ENCODE measurements at places on chromosomes 11 and 22. TPM values are rescaled to one million over a fixed set of nuclear protein-coding genes. Genes with fewer than 3 reads are reported as not detected.

DNA sequence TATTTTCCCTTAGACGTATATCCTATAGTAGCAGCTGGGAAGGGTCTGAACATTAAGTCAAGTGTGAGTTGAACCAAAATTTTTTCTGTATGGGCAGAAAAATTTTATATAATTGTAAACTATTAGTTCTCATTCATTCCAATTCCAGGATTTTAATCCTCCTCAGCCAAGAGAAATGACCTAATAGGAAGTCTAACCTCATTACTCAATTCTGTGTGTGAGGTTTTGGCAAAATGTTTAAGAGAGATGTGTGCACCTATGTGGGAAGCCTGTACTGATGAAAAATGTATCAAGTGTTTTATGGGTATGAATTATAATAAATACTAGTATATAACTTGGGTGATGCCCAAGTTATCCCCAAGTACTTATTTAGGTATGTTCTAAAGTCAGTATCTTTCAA is 311.6 kb upstream of the PITPNB start:
- DNase-seq = no peak

DNA sequence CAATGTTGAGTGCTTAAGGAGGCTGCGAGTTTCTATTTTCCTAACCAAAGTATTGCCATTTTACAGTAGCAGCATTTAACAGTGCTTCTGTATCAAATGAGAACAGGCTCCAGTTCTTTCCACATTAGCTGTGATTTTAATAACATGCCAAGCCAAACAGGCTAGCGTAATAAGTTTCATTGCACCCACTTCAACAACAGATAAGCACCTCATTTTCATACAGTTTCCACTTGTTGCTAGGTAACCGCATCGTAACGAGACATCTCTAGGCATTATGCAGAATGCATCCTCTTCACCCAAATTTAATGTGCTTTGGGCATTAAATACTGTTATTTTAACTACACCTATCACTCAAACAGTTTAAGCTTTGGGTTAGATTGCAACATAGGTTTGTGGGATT is 79.0 kb downstream of the CADM1 start:
- no peak for DNase-seq

CARNS1 gene
- total RNA-seq = 1.6 TPM

PRODH gene
- total RNA-seq = 0.33 TPM

- no peak for DNase-seq
Measured at GRCh38 chr11:6587360-6587953, 16.0 kb downstream of the RRP8 start.

DNA sequence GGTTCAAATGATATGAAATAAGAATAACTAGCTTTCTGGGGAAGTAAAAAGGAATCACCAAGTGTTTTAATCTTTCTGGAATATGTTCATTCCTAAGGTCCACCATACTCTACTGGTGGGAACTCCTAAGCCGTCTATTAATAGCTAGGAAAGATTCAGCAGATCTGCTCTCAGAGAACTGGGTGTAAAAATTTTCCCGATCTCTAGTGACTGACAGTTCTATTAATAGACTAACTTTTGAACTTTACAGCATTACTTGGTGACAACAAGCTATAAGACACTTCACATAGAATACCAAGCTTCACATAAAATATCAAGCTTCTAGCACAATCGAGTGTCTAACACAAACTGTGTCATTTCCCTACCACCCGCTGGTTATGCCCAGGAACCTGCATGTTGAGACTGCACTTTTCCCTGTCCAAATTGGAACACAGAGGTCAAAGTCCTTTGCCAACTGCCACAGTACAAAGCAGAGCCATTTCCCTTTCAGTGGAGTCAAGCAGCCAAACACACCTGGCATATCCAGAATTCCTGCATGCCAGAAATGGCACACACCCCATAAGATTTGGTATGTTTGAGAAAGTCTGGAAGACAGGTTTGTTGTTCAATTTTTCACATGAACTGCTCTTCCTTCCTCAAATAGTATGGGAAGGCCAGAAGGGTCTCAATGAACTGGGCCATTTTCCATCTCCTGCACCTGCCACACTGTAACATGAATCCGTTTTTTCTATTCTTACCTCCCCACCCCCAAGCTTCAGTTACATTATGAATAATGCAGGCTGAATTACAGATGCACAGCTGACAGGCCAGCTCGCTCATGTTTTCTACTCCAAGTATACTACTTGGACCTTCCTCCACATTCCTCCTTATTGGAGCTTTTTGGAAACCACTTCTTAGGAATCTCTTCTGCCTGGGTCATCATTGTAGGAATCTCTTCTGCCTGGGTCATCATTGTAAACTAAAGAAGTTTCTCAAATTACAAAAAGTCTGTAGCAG is 3.7 kb downstream of the OSBP start:
- DNase-seq = no peak

DNA sequence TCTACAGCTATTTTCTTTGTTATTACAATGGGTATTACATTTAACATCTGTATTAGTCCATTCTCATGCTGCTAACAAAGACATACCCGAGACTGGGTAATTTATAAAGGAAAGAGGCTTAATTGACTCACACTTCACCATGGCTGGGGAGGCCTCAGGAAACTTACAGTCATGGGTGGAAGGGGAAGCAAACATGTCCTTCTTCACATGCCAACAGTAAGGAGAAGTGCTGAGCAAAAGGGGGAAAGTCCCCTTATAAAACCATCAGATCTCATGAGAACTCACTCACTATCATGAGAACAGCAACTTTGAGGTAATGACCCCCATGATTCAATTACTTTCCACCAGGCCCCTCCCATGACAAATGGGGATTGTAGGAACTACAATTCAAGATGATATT is 16.5 kb upstream of the KMT5B start:
- no peak for DNase-seq

DNA sequence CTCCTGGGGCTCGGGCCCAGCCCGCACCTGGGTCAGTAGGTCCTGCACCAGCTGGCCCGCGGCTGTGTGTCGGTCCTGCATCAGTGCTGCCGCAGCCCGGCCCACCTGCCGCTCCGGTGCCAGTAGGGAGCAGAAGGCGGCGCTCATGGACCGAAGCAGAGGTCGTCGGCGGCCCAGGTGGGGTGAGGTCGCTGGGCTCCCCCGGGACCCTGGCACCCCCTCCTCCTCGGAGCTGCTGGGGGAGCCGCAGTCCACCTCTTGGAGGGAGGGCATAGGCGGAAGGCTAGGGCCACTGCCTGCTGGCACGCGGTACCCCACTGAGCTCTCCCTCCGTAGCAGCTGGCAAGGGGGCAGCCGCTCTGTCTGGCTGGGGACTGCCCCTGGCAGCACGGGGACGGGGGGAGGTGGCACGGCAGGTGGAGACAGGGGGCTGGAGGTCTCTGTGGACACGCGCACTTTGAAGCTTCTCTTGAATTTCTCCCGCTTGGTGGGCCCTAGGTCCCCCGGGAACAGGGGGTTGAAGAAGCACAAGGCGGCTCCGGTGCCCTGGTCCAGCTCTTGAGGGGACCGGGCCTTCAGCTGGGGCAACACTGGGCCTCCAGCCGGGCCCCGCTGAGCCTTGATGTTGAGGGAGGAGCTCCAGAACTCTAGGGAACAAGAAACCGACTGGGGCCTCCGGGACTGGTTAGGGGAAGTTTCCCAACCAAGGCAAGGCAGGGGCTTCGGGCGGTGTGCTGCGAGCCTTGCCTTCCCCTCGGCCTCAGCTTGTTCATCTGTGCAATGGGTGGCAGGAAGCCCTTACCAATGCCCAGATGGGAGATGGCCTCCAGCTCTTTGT is 1.4 kb downstream of the RIN1 start:
- peak; percentile 80 for DNase-seq

GRCh38 chr11:34680918-34681586 is 60.2 kb downstream of the EHF start:
- DNase-seq = no peak

CEND1 gene
- not detected for total RNA-seq

MISFA gene
- total RNA-seq = 1.4 TPM

- no peak for DNase-seq
Measured at GRCh38 chr22:17984114-17984513, 40.2 kb downstream of the MICAL3 start.

GRCh38 chr11:103683576-103683975 is 352.9 kb upstream of the DDI1 start:
- no peak for DNase-seq

MFNG gene
- 23.0 TPM for total RNA-seq

DNA sequence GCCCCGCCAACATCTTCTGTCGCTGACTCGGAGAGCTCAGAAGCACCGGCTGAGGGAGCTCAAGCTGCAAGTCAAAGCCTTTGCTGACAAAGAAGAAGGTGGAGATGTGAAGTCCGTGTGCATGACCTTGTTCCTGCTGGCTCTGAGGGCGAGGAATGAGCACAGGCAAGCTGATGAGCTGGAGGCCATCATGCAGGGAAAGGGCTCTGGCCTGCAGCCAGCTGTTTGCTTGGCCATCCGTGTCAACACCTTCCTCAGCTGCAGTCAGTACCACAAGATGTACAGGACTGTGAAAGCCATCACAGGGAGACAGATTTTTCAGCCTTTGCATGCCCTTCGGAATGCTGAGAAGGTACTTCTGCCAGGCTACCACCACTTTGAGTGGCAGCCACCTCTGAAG is 6.7 kb downstream of the RAG1 start:
- DNase-seq = no peak

GRCh38 chr11:133618544-133618943 is 86.2 kb upstream of the OPCML start:
- DNase-seq = no peak

- DNase-seq = no peak
Measured at GRCh38 chr22:28761449-28761755, 11.1 kb upstream of the CCDC117 start.

ABCG4 gene
- 0.43 TPM for total RNA-seq

FOSL1 gene
- 7.4 TPM for total RNA-seq

DNA sequence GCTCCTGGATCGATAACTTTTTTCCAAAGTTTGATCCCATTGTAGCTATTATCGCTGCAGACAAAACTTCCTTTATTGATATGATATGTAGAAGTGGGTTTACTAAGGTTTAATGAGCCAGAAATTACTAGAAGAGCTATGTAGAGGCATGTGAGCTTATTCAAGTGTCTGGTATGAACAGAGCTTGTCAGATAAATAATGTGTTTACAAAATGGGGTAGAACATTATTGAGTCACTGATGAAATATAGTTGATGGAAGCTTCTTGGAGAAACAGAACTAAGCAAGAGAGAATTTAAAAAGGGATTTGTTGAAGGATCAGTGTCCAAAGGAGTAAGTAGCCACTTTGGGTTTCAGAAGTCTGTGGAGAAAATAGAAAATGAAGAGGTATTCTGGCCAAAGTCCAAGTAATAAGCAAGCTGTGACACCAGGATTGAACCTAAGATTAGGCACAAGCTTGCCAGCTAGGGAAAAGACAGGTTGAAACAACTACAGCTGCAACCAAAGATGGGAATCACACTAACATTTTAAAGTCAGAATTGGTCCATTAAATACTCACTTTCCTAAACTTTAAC is 104.3 kb downstream of the MAML2 start:
- no peak for DNase-seq

DNA sequence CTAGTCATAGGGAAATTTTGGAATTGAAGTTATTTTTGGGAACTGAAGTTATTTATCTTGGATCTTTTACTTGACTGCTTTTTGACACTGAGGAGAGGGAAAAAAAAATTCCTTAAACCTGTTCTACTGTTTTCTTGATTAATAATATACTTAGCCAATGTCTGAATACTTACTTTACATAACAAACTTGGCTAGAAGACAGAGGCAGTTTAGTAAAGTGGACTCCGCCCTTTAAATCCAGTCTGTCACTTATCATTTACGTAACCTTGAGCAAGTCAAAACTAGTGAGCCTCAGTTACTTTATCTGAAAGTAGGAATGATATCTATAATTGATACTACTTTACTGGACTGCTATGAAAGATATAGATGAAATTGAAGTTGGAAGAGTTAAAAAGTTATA is 19.5 kb downstream of the CTSC start:
- no peak for DNase-seq

EIF4ENIF1 gene
- 26.0 TPM for total RNA-seq

- DNase-seq = no peak
Measured at GRCh38 chr22:17350292-17350691, 19.0 kb upstream of the CECR2 start.

- peak; percentile 46 for DNase-seq
Measured at GRCh38 chr11:70490723-70491558, 92.6 kb downstream of the CTTN start.

DNA sequence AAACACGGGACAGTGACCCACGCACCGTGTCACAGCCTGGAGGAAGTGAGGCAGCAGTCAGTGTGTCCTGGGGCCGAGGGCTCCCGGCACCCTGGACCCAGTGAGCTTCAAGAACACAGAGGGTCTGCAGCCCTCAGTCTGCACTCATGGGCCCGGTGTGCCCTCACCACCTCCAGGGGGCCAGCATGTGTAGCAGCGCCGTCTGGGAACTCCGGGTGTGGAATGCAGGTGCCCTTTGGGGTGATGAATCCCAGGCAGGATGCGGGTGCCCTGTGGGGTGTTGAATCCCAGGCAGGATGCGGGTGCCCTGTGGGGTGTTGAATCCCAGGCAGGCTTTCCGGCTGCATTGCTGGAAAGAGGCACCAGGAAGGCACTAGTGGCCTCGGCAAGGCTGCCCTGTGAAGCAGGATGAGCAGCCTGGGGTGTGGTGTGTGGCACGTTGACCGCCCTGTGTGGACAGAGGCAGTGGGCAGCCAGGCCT is 1399.9 kb downstream of the BRD1 start:
- DNase-seq = peak; percentile 64

MGAT3 gene
- total RNA-seq = 3.2 TPM

OR5M3 gene
- total RNA-seq = not detected

- peak; percentile 49 for DNase-seq
Measured at GRCh38 chr22:46582281-46582933, 37.8 kb upstream of the GRAMD4 start.

- no peak for DNase-seq
Measured at GRCh38 chr11:30423886-30424285, 101.0 kb downstream of the ARL14EP start.

GLYAT gene
- total RNA-seq = not detected

DNA sequence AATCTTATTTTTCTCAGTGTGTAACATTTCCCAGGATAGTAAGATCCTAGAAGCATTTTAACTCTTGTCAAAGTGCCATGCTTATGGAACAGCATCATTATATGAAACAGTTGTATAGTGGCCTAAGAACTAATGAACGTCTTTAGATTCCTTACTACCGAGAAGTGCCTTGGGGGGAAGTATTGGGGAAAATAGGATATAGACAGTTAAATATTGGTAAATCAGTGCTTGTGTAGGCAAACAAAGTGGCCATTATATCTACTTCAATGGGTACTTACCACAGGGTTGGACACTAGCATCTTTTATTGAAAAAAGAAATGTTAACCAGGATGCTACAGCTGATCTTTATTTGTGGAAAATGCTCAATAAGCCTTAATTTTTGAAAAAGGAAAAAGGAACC is 11.3 kb downstream of the FAR1 start:
- no peak for DNase-seq

GRCh38 chr11:76445121-76446084 is 585 bp downstream of the EMSY start:
- peak; percentile 91 for DNase-seq

RPS6KB2 gene
- 28.9 TPM for total RNA-seq
